ENCODE measurements at places on chromosomes 7 and 10.

- peak; percentile 31 for DNase-seq
Observed at GRCh38 chr7:112938863-112939573, 147.6 kb downstream of the GPR85 start.

DNA sequence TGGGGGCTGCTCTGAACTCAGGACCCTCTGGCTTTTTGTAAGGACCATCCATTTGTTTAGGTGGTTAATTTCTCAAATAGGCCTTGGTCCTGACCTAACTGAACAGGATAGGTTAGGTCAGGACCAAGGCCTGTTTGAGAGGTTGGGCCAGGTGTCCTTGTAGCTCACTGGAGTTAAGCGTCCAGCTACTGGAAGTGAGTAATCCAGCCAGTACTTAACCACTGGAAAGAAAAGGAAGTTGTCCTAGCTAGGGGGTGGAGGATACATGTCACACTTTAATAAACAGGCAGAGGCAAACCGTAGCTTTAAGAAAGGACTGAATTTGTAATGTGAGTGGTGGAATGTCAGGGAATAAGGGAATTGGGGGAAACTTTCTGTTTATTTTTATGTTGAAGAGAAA, 96.0 kb downstream of the GPR85 start:
- DNase-seq: peak; percentile 73

- no peak for DNase-seq
Observed at GRCh38 chr7:27224983-27225934, 17.3 kb upstream of the EVX1 start.

GRCh38 chr10:124685261-124685660, 58.9 kb downstream of the FAM53B start:
- no peak for DNase-seq

- no peak for DNase-seq
Observed at GRCh38 chr10:19629567-19629966, 186.7 kb upstream of the PLXDC2 start.

GRCh38 chr7:64613653-64614052, 50.8 kb upstream of the ZNF680 start:
- DNase-seq: no peak

GRCh38 chr10:130301021-130301892, 165.1 kb downstream of the GLRX3 start:
- DNase-seq: no peak

DNA sequence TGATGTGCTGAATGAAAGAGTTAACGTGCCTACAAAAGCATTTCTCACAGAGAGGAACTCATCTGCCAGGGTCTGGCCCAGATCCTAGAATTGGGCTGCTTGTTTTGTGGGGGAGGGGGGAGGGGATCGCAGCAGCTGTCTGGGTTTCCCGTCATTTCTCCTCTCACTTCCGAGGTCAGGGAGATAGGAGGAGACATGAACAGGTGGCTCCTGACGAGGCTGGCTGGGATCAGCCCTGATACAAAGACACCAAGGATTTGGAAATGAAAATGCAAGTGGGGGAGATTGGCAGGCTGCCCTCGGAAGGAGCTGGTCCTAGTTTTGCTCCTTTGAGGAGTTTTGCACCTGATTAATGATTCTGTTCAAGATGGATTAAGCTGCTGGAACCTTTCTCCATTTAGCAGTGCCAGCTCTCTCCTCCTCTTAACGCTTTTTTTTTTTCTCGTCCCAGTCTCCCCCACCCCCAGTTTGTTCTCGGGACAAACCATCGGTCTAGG, 86.8 kb upstream of the KMT2C start:
- peak; percentile 27 for DNase-seq

DNA sequence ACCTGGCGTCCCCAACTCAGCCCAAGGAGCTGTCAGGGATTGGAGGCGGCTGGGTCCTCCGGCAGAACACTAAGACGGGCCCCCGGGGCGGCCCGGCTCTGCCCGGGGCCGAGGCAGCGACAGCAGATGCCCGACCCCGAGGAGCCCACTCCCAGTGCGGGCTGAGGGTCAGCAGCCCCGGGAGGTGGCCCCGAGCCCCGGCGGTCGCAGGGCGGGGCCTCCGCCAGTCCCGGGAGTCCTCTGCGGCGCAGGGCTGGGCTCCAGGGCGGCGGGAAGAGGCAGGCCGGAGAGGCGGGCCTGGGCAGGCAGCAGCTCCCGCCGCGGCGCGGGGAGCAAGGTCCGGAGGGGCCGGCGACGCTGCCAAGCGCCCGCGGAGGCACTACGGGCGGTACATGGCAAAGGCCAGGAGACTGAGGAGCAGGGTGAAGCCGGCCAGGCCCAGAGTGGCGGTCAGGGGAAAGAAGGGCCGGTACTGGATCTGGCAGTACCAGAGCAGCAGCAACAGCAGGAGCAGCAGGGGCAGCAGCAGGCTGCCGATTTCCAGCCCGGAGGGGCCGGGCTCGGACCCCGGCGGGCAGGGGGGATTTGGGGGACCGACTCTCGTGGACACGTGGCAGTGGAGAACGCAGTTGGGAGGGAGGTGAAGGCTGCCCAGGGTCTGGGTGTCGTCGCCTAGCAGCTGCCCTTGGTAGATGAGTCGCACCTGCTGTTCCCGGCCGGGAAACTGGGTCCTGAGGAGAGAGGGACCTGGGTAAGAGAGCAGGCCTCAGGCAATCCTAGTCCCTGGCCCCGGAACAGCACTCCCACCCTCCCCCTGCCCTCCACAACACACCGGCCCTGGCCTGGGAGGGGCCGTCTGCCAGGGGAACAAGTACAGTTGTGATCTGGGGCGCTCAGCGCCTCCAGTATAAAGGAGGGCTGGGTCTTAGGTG, 827 bp upstream of the FASTK start:
- DNase-seq: no peak

DNA sequence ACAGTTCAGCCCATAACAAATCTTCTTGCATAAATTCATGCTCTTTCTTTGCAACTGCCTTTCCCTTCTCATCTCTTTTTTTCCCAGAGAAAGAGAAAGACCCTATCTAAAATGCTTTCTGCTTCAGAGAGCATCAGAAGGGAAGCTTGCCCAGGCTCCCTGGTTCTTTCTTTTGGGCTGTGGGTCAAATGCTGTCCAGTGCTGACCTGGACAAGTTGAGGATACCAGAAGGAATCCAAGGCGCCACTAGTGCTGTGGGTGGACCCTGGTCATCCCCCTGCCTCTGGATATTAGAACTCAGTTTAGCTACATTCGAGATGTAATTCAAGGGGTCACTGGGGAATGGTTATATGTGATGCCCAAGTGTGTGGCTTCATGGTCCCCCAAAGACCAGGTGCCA, 411.6 kb downstream of the RPS24 start:
- no peak for DNase-seq

- no peak for DNase-seq
Observed at GRCh38 chr10:6766131-6766801, 186.2 kb upstream of the PRKCQ start.

DNA sequence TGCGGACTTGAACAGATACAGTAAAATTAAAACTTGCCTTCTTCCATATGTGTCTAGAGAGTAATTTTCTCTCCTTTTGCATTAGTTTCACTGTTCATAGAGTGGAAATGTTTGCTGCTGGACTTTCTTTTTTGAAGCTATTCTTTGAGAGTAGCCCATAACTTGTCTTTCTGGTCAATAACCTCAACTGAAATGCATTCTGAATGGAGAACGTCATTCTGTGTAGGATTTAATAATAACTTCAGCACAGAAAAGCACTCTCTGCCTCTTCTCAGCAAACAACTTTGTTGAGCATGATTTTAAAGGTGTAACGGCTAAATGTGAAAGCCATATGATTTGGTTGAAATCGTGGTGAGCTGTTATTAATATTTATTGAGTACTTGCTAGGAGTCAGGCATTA, 111.8 kb downstream of the CUX1 start:
- no peak for DNase-seq

- DNase-seq: no peak
Observed at GRCh38 chr10:43208147-43209073, 58.5 kb downstream of the RASGEF1A start.

GRCh38 chr10:68332259-68333057, at the start of gene PBLD:
Gene PBLD, minus strand, starts transcription at chr10:68332928. Its CDS starts 26,084 bp downstream, at chr10:68306844.
- DNase-seq: peak; percentile 76

DNA sequence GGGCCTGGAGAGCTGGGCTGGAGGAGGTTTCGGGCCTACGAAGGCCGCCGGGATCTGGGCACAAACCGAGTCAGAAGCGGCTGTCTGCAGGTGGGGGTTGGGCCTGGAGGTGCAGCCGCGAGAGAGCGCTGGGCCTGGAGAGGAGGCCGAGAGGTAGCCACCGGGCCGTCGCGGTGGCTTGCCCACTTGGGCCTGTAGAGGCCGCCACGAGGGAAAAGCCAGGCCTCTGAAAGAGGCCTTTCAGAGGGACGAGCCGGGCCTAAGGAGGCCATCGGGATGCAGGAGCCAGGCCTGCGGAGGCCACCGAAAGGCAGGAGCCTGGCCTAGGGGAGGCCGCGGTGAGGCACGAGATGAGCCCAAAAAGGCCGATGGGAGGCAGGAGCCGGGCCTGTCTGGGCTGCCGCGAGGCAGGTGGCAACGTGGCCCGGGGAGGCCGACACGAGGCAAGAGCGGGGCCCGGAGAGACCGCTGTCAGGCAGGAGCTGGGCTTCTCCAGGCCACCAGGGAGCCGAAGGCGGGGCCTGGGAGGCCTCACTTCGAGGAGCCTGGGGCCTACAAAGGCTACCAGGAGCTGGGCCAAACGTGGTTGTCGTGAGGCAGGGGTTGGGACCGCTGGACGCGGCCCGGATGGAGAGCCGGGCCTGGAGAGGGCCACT, 25.6 kb downstream of the MDH2 start:
- no peak for DNase-seq

DNA sequence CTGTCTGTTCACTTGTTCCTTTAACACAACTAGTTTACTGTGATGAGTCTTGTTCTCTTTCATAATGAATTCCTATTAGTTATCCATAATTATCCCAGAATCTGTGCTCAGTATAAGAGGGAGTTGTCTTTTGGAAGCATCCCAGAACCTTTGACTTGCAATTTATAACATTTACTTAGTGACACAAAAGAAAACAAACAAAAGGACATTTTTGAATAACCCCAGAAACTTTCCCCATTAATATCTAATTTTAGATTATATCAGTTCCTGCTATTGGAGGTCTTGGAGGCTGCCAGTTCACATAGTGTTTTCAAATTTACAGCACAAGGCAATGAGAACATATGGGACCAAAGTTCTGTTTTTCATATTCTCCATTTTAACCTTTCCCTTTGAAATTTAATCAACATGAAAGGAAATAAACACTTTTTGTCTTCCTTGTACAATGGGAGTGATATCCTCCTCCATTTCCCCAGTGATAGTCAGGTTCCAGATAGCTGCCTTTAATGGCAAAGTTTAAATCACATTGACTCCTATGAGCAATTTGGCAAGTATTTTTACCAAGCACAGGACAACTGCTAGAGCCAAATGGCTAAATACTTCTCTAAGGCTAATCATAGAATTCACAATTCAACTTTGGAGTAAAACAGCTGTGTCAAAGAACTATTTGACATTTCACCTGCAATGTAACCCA, 37.1 kb upstream of the GNAT3 start:
- no peak for DNase-seq

GRCh38 chr10:91864099-91864498, 45.2 kb downstream of the FGFBP3 start:
- DNase-seq: no peak

GRCh38 chr7:12524794-12525386, 45.6 kb upstream of the SCIN start:
- DNase-seq: peak; percentile 56

DNA sequence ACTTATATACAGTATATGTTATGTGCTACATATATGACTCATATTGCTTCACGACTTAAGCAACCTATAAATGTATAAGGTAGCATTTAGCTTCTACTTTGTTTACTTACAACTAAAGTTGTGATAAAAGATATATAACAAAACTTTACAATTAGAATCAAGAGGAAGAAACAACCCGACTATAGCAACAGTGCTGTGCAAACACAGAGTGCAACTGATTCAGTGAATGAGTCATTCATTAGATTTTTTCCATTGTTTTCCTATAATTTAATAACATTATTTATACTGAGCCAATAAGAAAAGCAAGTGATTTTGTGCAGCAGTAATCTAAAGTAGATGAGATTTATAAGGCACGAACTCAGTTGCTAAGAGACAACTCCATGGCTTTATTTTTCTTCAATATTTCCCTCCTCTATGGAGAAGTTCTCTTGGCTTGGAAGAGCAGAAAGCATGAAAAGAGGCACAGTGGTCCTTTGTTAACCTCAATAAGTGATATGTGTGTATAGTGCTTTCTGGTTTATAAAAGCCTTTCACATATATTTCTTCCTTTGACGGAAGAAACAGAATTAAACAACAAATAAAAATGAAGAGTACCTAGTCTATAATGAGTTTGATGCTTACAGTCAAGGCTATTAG, 19.8 kb downstream of the CEP41 start:
- no peak for DNase-seq

DNA sequence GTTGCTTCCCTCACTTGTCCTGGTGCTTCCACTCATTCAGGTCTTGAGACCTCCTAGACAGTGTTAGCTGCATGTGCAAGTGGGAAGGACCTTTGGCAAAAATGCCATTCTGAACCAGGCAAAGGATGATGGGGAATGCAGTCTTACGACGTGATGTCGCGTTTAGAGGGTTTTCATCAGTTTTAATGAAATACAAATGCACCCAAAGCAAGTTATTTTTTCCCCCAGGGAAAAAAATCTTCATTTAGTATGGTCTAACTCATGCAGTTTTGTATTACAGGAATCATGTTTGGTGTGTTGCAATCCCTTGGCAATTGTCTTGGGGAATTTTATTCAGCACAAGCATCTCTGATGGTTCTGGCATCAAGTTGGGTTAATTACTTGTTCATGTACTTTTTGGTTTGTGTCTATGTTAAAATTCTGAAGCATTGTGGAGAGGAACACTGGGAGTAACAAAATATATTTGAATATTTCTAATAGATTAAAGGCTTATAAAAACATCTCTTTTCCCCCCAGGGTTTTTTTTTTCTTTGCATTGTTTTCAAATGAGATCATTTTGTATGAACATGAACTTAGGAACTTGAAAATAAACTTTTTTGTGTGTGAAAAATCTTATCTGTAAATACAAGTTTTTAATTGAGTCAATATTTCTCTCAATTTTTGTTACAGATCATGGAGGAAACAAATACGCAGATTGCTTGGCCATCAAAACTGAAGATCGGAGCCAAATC, 188.9 kb downstream of the BICC1 start:
- DNase-seq: no peak

DNA sequence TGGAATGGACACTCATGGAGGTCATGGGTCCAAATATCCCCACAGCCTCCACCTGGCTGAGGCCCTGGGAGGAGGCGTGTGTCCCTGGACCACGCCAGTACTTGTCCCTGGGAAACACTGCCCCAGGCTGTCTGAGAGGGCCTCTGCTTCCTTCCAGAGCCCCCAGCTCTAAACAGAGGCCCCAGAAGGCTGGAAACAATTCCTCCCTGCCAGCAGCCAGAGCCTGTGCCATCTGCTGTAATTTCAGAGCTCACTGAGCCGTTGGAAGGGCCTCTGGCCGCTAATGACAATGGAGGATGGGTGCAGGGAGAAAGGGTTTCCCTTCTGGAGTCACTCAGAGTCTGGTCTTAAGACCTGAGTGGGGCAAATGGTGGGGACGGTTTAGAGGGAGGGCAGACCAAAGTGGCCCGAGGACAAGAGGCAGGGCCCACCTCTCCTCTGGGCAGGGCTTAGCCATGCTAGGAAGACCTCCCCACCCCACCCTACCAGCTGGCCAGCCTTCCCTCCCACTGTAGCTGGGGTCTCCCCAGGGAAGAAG, 7.1 kb downstream of the CHAT start:
- DNase-seq: no peak

Measured in A172 (cell line).